ENCODE measurements at places on chromosomes 5 and 9.

- DNase-seq, result no peak
These were observed 68.1 kb upstream of the GRAMD2B start for GRCh38 chr5:126354858-126355731.

GRCh38 chr9:131963072-131964030 is 116.3 kb downstream of the MED27 start:
- DNase-seq, result no peak

DNA sequence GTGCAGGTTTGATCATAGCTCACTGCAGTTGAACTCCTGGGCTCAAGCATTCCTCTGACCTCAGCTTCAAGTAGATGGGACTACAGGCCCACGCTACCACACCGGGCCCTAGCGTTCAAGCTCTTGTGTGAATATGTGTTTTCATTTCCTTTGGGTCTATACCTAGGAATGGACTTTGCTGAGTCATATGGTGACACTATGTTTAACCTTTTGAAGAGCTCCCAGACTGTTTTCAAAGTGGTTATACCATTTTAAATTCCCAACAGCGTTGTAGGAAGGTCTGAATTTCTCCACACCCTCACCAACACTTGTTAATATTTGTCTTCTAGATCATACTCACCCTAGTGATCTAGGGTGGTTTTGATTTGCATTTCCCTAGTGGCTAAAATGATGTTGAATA is 33.5 kb downstream of the FAF2 start:
- no peak for DNase-seq

DNA sequence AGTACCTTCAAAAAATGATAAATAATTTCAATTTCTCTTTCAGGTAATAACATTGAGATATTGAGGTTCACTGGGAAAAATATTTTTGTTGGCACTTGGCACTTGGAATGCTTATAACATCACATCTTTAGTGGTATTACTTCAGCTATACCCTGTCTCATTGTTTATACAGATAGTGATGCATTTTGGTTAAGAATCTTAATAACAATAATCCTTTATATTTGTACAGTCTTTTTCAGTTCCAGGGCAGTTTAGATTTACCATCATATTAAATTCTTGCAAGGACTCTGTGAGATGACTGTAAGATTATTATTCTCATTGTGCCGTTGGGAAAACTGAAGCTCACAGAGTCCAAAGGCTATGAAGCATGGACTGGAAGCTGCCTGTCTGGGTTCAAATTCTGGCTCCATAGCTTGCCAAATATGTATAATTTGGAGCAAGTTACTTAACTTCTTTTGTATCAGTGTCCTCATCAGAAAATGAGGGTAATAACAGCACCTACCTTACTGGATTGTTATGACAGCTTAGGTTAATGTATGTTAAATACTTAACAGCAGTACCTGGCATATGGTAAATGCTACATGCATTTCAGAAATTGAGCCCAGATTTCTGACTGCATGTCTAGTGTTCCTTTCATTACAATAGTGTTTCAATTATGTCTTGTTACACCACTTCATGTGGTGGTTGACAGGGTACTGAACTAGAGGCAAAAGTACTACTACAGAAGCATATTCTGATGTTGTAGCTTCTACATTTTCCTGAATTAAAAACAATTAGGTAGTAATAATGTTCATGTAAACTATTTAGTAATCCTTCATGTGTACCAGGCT is 272.2 kb downstream of the PLK2 start:
- no peak for DNase-seq

- DNase-seq, result no peak
These were observed 408.0 kb downstream of the CTNND2 start for GRCh38 chr5:11496137-11496719.

- DNase-seq, result no peak
These were observed 38.2 kb upstream of the EXOC3 start for GRCh38 chr5:404666-405241.

- no peak for DNase-seq
These were observed 124.3 kb downstream of the HSD17B3 start for GRCh38 chr9:96177719-96178028.

DNA sequence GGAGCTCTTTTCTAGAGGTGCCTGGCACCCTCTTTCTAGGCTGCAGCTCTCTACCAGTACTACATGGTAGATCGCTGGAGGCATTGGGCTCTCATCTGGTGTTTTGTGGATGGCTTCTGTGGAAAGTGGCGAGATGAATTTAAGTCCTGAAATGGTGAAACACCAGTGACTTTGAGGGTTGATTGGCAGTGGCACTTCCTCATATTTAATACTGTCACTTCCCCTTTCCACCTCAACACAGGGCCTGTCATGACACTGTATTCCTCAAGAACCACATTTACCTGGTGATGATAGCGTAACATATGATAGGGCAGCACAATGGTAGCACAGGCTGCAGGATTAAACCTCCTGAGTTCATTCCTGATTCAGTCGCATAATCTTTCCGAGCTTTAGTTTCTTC is 132.1 kb downstream of the KDM4C start:
- DNase-seq, result no peak

Measured in right kidney (tissue), 9 donors.